Choroid plexus epithelial cell (primary cell): ENCODE measurements at places on chromosomes 4 and X.
A peak's percentile ranks its signal among the peaks of the same experiment; 100 is the strongest.

DNA sequence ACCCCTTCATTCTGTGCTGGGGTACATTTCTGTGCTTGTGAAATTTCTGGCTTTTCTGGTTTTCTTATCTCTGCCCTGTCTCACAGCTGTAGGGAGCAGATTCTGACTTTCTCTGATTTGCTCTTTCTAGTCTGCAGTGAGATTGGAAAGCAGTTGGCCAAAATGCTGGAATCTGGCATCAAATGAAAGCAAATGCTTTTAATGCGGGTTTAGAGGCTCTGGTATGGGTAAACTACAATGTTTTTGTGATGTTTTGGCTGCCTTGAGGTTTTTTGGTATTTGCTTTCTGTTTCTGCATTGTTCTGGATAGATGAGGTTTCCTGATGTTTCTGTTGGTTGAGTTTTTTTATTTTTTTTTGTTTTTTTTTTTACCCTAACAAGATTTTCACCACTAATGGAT is 23.8 kb downstream of the SMIM20 start:
- peak; percentile 61 for DNase-seq

GRCh38 chr4:57163530-57164459 is 53.6 kb upstream of the IGFBP7 start:
- DNase-seq = peak; percentile 90

GRCh38 chr4:21415728-21416127 is 532.8 kb downstream of the KCNIP4 start:
- DNase-seq = no peak

GRCh38 chr4:112140536-112140935 is 4.7 kb upstream of the FAM241A start:
- peak; percentile 49 for DNase-seq

GRCh38 chr4:33518856-33519255 is 2725.5 kb downstream of the ARAP2 start:
- no peak for DNase-seq

- no peak for DNase-seq
Observed at GRCh38 chr4:103947617-103948016, 227.8 kb upstream of the TACR3 start.

GRCh38 chr4:112520598-112521122 is 4.7 kb upstream of the NEUROG2 start:
- no peak for DNase-seq

DNA sequence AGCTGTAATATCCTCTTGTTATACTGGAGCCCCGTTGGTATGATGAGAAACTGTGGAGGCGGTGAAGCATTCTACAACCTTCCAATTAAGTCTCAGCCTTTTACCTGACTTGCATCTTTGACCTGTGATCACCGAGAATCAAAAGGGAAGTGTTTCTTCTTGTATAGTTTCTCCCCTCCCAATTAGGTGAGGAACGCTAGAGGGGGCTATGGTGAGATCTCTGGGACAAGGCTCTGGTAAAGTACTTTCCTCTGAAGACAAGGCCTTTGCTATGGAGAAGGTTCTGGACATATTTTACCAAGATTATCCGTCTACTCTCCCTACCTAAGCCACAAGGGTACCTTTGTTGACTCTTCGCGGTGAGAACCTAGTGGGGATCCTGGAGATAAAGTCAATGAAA is 111.3 kb downstream of the CBLL2 start:
- DNase-seq = no peak

DNA sequence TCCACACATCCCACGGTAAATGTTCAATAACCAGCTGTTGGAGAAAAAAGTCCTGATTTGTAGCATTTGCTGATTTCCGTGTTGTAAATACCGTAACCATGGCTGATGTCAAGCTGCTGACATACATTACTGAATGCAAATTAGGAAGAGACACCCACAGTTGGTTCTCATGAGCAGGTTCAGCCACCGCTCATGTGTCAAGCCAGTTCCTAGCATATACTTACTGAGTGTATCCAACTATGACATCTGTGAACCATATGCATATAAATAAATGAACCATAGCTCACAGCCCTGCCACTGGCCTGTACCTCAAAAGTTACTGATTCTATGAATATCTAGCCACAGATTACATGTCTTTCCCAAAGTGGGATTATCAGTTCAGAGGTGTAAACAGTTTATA is 29.5 kb downstream of the FHDC1 start:
- no peak for DNase-seq

GRCh38 chrX:49268702-49269009 is 937 bp upstream of the PPP1R3F start:
- DNase-seq = peak; percentile 10

DNA sequence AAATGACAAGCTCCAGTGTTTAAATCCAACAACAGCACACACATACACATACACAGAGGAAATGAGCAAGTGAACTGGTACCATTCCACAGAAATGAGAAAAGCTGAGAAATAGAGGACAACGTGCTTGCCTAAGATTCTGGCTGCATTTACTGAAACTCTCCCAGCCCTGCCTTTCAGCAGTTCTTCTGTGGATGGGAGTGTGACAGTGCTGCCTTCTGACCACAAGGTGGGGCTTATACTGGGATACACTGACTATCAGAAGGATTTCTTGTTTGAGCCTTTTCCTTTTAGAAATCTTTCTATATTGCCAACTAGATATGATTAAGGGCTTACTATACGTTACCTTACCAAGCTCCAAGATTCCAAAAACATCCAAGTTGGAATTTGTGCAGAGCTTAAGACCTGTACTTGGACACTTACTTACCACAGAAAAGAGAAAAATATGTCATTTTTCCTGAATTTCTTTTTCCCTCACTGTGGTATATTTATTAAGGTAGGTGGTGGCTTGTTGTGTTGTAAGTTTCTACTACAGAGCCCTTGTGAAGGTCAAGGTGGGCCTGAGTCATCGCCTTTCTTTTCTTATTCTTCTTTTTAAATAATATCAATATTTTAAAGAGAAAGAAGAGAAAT is 10.7 kb upstream of the CXCL8 start:
- peak; percentile 96 for DNase-seq

DNA sequence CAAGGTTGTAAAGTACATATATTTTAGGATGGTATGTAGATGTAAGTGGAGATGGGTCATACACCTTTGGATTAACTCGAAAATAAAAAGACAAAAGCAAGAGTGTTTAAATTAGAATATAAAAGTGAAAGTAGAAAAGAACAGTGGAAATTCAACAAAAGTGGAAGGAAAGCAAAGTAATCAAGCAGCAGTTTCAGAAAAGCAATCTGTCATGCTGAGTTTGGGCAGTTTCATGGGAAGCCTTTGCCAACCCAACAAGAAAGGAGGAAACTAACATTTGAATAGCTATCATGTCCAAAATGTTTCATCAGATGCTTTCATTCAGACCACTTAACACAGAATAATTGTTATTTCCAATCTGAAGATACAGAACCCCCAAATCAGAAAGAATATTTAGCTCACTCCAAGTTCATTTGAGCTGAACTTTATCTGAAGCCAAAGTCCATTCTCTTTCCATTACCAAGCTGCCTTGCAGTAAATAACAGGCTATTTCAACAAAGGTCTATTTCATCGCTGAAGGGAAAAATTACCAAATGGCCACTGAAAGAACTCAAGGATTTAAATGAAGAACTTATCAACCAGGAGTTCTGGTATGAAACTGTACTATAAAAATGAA is 1.8 kb upstream of the EXOSC9 start:
- DNase-seq = no peak

GRCh38 chr4:116362583-116362982 is 722.8 kb downstream of the TRAM1L1 start:
- no peak for DNase-seq

- no peak for DNase-seq
Observed at GRCh38 chr4:138982754-138983153, 32.8 kb upstream of the NOCT start.

DNA sequence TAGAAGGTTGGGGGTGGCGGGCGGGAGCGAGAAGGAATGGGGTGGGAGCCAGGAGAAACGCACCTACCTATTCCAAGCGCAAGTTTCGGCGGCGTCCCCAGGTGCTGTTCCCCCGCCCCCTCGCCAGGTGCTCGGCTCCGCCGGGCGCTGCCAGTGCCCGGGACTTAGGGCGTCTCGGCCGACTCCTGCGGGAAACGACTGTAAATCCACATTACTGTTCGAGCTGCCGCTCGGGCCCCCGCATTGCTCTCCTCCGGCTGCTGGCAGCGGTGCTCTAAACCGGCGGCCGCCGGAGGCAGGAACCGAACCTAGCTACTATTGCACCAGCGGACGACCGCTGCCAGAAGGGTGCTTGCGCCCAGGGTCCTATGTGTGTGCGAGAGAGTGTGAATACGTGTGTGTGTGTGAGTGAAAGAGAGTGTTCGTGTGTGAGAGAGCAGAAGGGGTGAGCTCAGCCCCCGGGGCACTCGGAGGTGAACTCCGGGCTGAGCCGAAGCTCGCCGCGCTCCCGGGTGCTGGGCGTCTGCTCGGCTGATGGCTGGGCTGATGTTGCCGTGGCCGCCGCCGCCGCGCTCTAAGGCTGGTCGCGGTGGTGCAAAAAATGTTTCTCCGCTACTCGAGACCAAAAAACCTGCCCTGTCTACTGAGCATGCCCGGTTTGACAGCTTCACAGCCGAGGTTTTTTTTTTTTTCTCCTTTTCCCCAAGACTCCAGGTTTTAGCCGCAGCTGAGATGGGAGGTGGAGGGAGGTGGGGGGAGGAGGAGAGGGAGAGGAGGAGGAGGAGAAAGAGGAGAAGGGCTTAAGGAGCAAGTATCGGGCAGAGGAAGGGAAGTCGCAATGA is 115.7 kb upstream of the TEX13C start:
- DNase-seq = peak; percentile 1

DNA sequence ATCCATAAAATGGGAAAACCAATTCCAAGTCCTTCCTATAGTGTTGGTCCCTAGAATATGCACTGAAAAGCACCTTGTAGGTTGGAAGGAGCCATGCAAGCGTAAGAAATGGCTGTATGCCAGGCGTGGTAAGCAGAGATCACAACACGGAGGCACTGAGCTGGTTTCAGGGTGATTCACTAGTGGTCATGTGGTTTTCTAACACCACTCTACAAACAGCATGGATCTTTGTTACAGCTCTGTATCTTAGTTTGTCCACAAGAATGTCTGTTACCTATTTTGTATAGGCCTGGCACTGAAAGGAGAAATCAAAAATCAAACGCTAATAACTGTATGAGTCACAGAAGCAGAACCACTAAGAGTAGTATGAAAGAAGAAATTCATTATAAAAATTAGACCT is 71.9 kb downstream of the MAGEB17 start:
- peak; percentile 91 for DNase-seq

DNA sequence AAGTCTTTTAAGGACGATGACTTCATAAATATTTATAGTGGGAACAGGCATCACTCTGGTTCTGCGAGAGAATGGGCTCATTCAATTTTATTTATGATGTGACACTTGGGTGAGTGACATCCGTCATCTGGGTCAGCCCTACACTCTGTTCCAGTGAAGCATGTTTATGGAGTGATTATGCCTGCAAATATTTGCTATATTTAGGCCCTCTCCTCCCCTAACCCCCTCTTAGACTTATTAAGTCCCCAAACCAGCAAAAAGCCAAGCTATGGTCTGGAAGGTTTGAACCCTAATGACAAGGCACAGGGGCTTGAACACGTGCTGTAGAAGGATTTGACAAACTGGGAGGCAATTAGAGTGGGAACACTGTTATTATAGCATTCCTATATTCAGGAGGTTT is 55.9 kb downstream of the C4orf51 start:
- DNase-seq = no peak

- no peak for DNase-seq
Observed at GRCh38 chrX:129667412-129667811, 12.7 kb upstream of the APLN start.

GRCh38 chr4:180538384-180539057 is 1704.7 kb upstream of the TENM3 start:
- no peak for DNase-seq

GRCh38 chrX:96924581-96924980 is 40.9 kb downstream of the RPA4 start:
- no peak for DNase-seq

DNA sequence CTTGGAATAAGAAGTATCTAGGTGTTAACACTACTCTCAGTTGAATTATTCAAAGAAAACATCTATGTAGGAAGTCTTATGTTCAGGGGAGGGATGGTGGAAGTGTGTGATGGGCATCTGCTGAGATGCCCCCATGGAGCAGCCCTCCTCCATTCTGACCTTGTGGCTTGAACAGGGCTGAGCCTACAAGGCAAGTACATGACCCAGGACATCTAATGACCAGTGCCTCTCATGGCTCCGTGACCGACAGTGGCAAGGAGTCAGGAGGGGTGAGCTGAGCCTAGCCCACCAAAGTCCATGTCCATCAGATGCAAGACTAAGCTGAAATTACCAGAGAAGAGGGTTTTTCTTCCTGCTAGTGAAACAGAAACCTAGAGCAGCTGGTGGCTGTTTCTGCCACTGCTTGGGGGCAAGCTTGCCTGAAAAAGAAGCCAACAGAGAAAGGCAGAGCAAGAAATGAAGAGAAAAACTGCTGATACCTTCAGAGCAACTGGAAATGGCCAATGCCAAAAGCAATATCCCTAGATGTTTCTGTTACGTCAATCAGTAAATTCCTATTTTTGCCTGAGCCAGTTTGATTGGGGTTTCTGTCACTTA is 113.5 kb downstream of the TSPAN5 start:
- no peak for DNase-seq

DNA sequence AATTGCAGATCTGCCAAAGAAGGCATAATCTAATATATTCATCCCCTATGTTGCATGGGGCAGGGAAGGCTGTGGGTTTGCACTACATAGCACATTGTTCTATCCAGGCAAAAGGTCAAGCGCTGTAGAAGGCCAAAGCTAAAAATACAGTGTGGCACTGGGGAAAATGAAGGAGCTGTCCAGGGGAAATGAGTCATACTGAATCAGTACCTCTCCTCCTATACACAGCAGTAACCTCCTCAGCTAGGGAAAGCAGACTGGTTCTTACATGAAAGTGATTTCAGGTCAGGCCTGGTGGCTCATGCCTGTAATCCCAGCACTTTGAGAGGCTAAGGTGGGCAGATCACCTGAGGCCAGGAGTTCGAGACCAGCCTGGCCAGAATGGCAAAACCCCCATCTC is 31.0 kb upstream of the SLC25A4 start:
- DNase-seq = peak; percentile 96

GRCh38 chr4:122827258-122827878 is 737 bp downstream of the FGF2 start:
- DNase-seq = peak; percentile 39

GRCh38 chr4:113639326-113639725 is 122.2 kb downstream of the CAMK2D start:
- DNase-seq = no peak

GRCh38 chr4:71524756-71525155 is 185.9 kb downstream of the SLC4A4 start:
- DNase-seq = no peak

- no peak for DNase-seq
Observed at GRCh38 chr4:20809812-20810211, 109.6 kb downstream of the PACRGL start.

DNA sequence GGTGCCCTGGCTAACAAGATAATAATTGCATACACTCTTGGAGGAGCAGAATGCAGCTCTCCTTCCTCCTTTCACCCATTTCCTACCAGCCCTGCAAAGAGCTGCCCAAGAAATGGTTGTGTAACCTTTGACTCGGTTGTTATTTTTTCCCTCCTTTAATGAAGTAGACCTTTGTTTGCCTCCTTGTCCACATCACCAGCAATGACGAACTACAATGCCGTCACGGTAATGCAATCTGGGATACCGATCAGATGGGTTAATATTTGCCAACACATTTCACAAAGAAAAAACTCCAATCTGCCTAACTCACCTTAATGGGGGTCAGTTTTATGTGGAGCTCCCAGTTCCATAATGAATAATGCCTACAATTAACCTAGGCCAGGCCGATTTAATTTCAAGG is 32.0 kb downstream of the GPRIN3 start:
- no peak for DNase-seq
